ENCODE measurements at places on chromosomes 5 and 9. TPM values are rescaled to one million over a fixed set of nuclear protein-coding genes. Genes with fewer than 3 reads are reported as not detected.

PLPP7 gene
- total RNA-seq, result 0.83 TPM

DNA sequence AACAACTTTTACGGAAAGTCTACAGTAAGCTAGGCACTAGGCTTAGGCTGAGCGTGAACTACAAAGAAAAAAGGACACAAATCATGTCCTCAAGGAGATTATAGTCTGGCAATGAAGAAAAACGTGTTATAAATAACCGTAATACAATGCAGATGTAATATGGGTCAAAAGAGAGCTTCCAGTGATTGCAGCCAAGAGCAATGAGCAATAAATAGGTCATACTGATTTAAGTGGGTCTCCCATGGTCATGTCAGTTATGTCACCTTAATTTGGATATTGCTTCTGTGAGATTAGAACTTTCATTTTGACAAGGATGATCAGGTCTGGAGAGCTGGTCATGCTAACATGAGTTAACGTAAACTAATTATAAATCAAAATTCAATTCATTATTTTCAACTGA is 158.6 kb upstream of the GNA14 start:
- H3K4me3 ChIP-seq, result no peak overlapping the region
- H3K36me3 ChIP-seq, result peaks cover 2% of the 10 kb centered on the region
- peaks cover 23% of the 10 kb centered on the region for H3K4me1 ChIP-seq

DNA sequence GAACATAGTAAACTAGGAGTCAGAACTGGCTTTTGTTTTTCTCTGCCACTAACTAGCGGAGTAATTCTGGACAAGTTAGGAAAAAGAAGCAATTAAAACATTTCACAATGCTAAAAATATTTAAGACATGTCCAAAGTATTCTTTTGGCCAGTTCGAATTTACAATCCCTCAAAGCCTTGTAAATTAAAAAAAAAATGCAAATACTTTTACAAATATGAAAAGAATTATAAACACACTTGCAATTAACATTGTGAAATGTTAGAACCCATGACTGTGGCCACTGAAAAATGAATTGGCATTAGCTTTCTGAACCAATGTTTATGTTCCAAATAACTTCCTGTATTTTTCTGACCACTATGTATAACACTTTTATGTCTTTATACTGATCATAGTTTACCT is 2.2 kb downstream of the RAD1 start:
- no peaks in the 10 kb centered on the region for H3K27me3 ChIP-seq
- no peak overlapping the region for H3K27ac ChIP-seq

CER1 gene
- total RNA-seq, result not detected

GPR21 gene
- total RNA-seq, result 2.4 TPM

GRCh38 chr9:22105005-22105722 is 96.1 kb upstream of the CDKN2B start:
- H3K27ac ChIP-seq, result no peak overlapping the region
- no peak for DNase-seq
- no peaks in the 10 kb centered on the region for H3K36me3 ChIP-seq
- H3K4me3 ChIP-seq, result no peak overlapping the region
- H3K4me1 ChIP-seq, result peaks cover 20% of the 10 kb centered on the region

ACOT12 gene
- total RNA-seq, result not detected

HMMR gene
- total RNA-seq, result 31.0 TPM

DNA sequence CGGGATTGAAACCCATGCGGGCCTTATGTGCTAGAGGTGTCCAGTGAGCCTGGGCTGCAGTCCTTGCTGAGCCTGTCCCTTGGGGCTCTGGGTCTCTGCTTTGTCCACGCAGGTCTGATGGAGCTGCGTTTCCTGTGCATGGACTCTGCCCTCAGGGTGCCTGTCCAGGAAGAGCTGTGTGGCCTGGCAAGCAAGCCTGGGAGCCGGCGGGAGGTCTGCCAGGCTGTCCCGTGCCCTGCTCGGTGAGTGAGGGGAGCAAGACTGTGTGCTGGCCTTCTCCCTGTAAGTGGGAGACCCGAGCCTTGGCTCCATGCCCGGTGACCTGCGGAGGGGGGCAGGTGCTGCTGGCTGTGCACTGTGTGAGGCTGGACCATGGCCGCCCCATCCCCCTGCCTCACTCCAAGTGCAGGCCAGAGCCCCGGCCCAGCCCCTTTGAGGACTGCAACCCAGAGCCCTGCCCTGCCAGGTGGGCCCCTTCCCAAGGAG is 11.2 kb upstream of the CACFD1 start:
- H3K36me3 ChIP-seq, result no peaks in the 10 kb centered on the region
- H3K4me3 ChIP-seq, result no peak overlapping the region
- no peaks in the 10 kb centered on the region for H3K27me3 ChIP-seq
- no peak for DNase-seq

DNA sequence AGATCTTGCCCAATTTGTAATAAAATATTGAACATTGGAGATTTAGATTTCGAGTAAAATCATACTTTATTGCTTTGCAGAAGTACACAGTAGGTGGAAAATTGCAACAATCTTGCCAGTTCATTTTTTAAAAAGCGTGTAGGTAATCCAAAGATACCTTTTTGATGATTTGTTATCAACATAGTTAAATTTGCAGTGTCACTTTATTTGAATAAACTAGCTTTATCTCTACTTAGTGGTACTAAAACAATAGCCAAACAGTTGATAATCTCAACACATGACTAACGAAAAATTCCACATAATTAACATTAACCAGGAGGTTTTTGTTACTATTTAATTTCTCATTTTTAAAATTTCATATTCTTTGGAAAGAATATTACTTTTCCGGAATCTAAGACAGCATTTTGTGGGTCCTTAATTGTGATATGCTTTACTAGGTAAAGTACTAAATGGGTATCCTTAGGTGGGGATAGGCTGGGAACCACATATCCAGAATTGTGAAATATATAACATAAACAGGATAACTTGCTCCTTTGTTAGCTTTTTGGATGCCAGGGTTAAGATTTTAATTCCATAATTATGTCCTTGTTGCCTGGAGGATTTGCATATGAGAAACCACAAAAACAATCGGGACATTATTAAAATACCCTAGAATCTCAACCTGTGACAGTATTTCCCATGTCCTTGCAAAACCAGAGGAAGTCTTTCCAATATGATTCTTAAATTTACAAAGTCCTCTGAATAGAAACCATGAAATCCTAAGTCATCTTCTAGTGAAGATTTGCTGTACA is 2.4 kb upstream of the CHD1 start:
- no peaks in the 10 kb centered on the region for H3K27me3 ChIP-seq
- no peak for DNase-seq
- no peaks in the 10 kb centered on the region for H3K36me3 ChIP-seq
- H3K4me1 ChIP-seq, result peaks cover 12% of the 10 kb centered on the region

DNA sequence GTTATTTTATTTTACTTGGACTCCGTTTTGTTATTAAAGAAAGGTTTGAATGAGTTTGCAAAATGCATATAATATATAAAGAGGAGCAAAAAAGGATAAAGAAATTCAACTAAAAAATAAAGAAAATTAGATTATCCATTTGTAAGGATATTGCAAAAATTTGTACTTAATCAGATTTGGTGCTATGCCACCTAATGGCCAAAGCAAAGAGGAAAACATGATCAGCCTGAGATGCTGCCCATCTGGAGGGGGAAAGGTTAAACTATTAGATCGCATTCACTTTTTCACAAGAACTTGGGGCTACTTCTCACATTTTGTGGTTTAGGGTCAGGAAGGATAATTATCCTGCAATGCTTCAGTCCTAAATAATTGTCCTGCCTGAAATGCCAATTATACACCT is 350.6 kb downstream of the MLLT3 start:
- no peak overlapping the region for H3K4me3 ChIP-seq
- no peaks in the 10 kb centered on the region for H3K27me3 ChIP-seq
- no peaks in the 10 kb centered on the region for H3K36me3 ChIP-seq
- no peak overlapping the region for H3K27ac ChIP-seq
- DNase-seq, result no peak
- no peaks in the 10 kb centered on the region for H3K4me1 ChIP-seq

ZDHHC11 gene
- total RNA-seq, result 2.1 TPM

EGFLAM gene
- total RNA-seq, result 1.6 TPM

- no peak overlapping the region for H3K4me3 ChIP-seq
- peak; percentile 22 for DNase-seq
- H3K27ac ChIP-seq, result no peak overlapping the region
- H3K27me3 ChIP-seq, result no peaks in the 10 kb centered on the region
- H3K36me3 ChIP-seq, result no peaks in the 10 kb centered on the region
- H3K4me1 ChIP-seq, result peaks cover 14% of the 10 kb centered on the region
Observed at GRCh38 chr5:65961633-65962032, 35.3 kb downstream of the ERBIN start.

NUTM2G gene
- not detected for total RNA-seq

DNA sequence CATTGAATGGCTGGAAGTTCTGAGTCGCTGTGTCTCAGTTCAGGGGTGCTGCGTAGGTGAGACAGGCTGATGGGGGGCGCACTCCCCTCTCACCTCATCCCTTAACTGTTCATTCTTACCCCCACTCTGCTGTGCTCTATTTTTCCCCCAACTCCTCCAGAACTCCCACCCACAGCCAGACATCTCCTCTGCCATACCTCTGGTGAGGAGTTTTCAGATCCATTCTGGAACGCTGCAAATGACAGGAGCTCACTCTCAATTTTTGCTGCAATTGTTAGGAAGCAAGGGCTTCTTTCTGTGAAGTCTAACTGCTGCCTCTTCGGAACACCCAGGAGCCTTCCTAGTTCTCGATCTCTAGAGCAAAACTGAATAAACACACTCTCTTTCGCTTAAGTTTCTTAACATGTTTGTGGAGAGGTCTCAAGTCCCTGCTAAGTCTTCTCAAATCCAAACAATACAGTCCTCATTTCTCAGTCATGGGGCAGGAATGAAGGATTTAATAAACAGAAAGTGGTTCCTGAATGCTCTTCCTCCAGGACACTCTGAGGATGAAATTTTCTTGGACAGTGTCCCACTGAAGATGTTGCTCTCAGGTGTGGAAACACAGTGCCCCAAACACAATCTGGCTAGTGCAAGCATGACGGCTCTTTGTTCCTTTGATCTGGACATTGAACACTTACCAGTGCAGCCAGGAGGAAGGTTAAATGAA is 387.7 kb downstream of the KDM4C start:
- no peak overlapping the region for H3K27ac ChIP-seq
- H3K4me1 ChIP-seq, result no peaks in the 10 kb centered on the region
- H3K36me3 ChIP-seq, result peaks cover 2% of the 10 kb centered on the region
- no peak for DNase-seq
- H3K27me3 ChIP-seq, result no peaks in the 10 kb centered on the region

DNA sequence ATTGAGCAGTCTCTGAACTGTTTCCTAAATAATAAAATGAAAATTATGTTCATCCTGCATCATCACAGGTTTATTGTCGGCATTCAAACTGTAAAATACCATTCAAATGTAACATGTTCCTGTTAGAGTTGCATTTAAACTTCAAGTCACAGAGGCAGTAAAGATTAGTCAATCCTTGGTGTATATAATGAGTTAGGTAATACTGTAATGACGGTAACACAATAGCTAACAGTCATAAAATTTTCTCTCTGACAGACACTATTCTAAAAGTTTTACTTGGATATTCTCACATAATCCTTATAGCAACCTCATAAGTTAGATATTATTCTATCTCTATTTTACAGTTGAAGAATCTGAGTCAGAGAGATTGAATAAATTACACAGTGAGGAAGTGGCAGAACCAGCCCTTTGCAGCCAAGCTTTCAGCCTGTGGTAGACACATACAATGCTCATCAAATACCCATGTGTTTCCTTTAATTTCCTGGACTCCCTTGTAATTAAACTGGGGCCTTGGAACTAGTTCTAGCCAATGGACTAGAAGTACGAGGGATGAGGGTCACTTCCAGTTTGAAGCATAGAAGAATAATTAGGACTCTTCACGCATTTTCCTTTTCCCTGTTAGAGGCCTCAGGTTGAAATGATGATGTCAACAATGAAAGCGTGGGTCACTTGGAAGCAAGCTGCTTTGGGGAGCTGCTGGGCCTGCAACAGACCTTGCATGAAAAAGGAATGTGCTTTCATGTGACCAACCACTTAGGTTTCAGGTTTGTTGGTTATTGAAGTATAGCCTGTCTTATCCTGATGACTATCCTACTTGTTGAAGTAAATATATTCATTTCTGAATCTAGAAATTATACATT is 12.3 kb upstream of the CAST start:
- H3K27ac ChIP-seq, result no peak overlapping the region
- no peaks in the 10 kb centered on the region for H3K27me3 ChIP-seq
- no peak overlapping the region for H3K4me3 ChIP-seq
- no peak for DNase-seq
- H3K36me3 ChIP-seq, result no peaks in the 10 kb centered on the region

- no peaks in the 10 kb centered on the region for H3K36me3 ChIP-seq
- H3K4me1 ChIP-seq, result no peaks in the 10 kb centered on the region
- H3K27ac ChIP-seq, result no peak overlapping the region
Observed at GRCh38 chr5:13830536-13830935, 114.0 kb downstream of the DNAH5 start.

NPM1 gene
- total RNA-seq, result 1,592 TPM

HSPB3 gene
- total RNA-seq, result not detected

DNA sequence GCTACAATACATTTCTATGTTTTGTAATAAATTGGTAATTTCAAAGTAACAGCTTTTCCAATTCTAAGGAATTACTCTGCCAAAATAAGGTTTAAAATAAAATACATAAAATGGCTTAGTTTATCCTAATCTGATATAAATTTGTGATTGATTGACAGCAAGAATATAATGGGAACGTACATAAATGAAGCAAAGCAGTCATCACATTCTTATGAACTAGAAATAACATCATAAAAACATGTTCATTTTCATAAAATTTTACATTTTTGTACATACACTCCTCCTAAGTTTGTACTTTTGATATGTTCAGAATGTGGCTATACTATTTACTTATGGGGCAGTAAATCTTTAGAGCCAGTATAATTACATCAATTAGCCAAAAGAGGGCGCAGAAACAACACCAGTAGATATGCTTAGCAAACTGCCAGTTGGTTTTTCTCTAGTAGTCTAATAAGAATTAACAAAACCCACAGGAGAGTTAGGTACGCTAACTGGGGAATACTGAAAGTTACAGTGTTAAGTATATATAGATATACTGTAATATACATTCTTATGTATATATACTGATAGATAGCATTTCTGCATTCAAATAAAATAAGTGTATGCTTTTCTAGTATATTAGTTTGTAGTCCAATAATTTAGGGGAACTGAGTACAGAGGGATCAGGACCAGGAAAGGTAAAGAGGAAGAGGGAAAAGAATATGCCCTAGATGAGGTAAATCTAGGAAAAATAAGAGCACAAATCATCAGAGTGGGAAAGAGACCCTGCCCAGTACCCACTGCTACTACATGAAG is 76.8 kb downstream of the ZDHHC21 start:
- no peaks in the 10 kb centered on the region for H3K4me1 ChIP-seq
- no peaks in the 10 kb centered on the region for H3K27me3 ChIP-seq
- no peaks in the 10 kb centered on the region for H3K36me3 ChIP-seq
- no peak overlapping the region for H3K27ac ChIP-seq
- no peak overlapping the region for H3K4me3 ChIP-seq
- peak; percentile 68 for DNase-seq

- no peaks in the 10 kb centered on the region for H3K36me3 ChIP-seq
- H3K4me1 ChIP-seq, result no peaks in the 10 kb centered on the region
- no peaks in the 10 kb centered on the region for H3K27me3 ChIP-seq
Observed at GRCh38 chr9:135365013-135365768, 114.4 kb upstream of the PPP1R26 start.

- no peak overlapping the region for H3K4me3 ChIP-seq
- H3K27me3 ChIP-seq, result no peaks in the 10 kb centered on the region
- peak; percentile 83 for DNase-seq
- peak overlapping the region; percentile 35 for H3K27ac ChIP-seq
- peaks cover 26% of the 10 kb centered on the region for H3K4me1 ChIP-seq
Observed at GRCh38 chr5:128825826-128826225, 139.5 kb upstream of the SLC27A6 start.

GRCh38 chr5:151627650-151628049 is 36.5 kb upstream of the FAT2 start:
- H3K4me1 ChIP-seq, result no peaks in the 10 kb centered on the region
- H3K27ac ChIP-seq, result no peak overlapping the region
- H3K36me3 ChIP-seq, result no peaks in the 10 kb centered on the region
